ENCODE measurements at places on chromosomes 6 and 20. TPM values are rescaled to one million over a fixed set of nuclear protein-coding genes. Genes with fewer than 3 reads are reported as not detected.

DNA sequence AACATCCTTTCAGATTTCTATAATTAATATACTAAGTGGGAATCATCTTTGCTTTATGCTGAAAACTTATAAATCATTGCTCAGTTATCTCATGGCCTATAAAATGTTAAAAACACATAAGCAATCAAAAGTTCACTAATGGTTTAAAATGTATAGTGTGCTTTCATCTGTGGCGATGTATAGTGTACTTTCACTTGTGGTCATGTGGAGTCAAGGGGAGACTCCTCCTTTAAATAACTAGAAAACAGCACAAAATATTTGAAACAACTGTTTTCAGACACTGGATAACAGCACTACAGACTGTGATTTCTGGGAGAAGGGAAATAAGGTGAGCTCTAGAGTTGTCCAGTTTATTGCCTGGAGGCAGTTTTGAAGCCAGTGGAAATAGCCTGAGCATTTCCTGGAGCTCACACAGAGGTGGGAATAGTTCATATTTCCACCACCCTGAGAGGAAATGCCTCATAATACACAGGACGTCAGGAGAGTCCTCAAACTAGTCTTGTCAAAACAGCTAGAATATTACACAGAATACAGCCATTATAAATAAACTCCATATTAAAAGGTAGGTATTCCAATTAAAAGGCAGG, 89.4 kb downstream of the CEP162 start:
- ATAC-seq: no peak

- peak; percentile 100 for ATAC-seq
Measured at GRCh38 chr6:46129629-46130511, at the start of gene ENPP4. TSS of gene ENPP4 (plus strand) at chr6:46129989. CDS start at chr6:46139584, 9,595 bp downstream.

Gene MYL9
- 1,628 TPM for total RNA-seq

- ATAC-seq: no peak
Measured at GRCh38 chr20:36128463-36129159, 25.9 kb upstream of the EPB41L1 start.

Gene DEFB132
- total RNA-seq: not detected

Data from gastroesophageal sphincter (tissue), 4 donors.